ENCODE measurements at places on chromosomes 7 and 10.

DNA sequence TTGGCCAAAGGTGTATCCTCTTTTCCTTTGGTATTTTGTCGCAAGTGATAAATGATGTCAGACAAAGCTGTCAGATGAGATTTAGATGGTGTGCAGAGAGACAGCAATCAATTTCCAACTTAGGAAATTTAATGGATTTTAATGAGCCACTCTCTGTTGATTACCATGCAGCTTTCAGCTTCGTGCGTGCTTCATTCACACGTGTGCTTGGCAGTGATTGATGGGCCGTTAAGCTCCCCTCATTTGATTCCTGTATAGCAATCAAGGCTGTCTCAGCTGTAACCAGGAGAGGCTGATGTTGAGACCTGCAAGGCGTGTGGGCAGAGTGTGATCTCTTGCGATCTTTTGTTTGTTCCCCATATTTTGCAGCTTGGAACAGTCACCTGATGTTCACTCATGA, 439.6 kb downstream of the CALN1 start:
- no peak for DNase-seq

DNA sequence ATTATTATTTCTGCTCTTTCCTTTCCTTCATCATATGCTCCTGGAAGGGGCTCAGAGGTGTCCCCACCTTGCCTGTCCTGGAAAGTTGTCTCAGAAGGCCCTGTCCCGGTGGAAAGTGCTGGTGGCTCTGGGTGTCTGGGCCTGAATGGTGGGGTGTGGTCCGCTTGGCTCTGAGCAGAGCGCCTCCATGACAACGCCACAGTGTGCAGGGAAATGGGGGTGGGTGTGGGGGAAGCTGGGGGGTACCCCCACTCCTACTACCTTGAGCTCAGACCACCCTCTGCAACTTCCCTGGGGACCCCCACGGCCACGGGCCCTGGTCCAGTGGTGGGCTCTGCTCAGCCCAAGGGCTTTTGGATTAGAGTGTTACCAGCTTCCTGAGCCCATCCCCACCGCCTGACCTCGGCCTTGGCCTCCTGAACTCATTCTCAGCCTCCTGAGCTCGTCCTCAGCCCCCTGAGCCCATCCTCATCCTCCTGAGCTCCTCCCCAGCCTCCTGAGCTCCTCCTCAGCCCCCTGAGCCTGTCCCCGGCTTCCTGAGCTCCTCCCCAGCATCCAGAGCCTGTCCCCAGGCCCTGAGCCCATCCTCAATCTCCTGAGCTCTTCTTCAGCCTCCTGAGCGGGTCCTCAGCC, 106.4 kb upstream of the FAM20C start:
- no peak for DNase-seq

DNA sequence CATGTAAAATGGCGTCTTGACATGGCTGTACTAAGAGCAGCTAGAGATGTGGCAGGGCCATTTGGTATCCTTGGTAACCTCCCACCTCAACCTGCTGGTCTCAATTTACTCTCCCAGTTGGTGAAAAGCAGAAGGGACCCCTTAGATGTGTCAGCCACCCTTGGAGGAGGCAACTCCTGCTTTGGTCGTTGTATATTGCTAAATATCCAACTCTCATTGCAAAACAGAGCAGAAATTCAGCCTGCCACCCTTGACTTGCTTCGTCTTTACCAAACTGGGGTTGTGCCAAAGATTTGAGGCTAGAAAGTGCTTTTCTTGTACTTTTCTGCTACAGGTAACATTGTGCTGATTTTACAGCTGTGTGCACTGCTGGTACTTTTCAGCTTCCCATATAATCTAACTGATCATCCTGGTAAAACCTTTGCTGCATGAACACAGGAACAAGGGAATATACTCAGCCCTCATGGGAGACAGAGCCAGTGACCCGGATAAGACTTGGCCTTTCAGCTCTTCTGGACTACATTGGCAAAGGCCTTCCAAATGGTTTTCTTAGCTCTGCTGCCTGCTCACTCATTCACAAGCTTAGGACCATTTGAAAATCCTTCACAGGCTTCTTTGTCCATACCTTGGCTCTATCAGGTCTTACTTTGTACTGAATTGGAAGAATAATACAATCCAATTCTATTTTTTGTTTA, 2.2 kb upstream of the VSTM4 start:
- no peak for DNase-seq

- no peak for DNase-seq
Observed at GRCh38 chr7:1842321-1843221, 172.5 kb downstream of the ELFN1 start.

- DNase-seq, result no peak
Observed at GRCh38 chr7:50730446-50731400, 52.0 kb downstream of the GRB10 start.

DNA sequence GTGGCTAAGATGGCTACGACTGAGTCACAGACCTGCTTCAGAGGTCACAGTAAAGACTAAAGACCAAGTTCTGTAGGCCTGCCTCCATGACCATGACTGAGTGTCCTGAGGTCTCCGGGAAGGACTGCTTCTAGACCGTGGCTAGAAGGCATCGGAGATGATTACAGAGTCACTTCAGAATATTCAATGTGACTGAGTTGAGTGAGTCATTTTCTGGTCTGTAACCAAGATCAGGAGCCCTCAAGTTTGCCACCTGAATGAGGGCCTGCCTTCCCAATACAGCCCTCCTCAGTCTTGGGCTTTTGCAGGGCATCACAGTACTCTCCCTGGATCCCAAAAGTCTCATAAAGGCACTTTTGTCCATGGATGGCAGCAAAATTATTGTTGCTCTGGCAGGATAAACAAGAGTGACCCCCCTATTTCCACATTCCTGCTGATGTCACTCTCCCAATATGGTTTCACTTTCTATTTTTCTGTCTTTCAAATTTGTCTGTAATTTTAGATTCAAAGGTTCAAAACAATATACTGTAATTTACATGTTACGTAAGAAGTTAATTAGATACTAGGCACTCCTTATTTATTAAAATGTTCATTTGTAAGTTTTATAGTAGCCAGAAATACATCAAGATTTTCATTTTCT, 47.7 kb upstream of the ZNF92 start:
- DNase-seq, result no peak

DNA sequence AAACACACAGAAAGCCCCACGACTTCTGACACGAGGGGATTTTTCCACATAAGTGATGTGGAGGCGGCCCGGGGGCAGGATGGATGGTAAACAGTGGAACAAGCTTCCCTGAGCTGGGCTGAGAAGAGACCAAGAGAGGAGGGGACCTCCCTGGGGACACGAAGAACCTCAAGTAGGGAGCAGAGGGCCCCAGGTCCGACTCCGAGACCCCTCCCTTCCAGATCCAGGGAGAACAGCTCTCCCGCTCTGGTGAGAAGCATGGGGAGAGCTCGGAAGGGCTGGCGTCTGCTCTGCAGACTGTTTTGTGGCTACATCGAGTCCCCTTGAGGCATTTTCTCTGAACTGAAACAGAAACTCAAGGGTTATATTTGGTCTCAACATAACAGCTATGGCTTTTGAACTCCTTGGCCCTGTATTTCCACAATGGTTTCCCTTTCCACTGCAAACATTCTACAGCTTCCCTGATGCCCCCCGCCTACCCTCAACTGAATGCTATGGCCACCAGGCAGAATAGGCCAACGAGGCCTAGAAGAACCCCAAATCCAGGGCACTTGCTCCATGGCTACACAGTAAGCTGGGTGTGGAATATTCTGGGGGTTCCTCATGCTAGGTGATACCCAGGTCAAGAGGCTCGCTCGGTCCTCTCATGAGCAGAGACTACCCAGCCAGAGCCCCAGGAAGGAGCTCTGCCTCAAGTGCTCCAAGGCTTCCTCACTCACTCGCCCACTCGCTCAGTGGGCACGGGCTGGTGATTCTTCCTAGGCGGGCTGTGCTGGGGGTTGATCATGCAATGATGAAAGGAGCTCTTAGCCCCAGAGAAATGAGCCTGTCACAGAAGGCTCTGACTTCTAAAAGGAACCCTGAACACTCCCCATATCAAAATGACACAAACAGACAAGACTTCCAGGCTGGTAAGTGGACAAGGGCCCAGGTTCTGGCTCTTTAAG, 47.5 kb downstream of the FAM53B start:
- DNase-seq, result no peak

DNA sequence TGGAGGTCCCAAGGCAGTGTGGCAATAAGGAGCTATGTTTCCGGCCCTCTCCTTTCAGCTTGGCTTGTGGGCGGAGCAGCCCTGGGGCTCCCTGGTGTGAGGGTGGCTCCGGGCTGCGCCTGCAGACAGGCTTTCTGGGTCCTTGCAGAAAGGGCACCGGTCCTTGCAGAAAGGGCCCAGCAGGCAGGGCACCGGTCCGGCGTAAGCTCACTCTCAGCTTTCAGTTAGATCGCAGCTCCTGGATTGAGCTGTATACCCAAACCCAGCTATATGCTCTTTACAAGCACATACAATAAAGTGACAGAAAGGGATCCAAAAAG, 293.8 kb upstream of the SHH start:
- no peak for DNase-seq

DNA sequence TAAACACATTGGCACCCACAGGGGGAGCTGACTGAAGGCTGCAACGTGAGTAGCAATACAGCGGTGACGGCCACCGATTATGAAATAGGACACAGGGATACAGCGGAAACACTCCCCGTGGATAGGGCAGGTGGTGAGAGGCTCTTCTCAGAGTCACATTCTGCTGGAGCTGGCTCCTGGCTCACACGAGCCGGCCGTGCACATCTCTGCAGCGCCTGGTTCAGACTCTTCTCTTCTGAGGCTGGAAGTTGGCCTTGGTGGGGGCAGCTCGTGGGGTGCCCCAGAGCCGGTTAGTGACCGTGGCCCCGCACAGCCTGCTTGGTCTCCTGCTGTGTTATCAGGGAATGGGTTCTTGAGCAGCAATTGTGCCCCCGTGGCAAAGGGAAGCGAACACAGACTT, 61.3 kb upstream of the EN2 start:
- DNase-seq, result no peak

DNA sequence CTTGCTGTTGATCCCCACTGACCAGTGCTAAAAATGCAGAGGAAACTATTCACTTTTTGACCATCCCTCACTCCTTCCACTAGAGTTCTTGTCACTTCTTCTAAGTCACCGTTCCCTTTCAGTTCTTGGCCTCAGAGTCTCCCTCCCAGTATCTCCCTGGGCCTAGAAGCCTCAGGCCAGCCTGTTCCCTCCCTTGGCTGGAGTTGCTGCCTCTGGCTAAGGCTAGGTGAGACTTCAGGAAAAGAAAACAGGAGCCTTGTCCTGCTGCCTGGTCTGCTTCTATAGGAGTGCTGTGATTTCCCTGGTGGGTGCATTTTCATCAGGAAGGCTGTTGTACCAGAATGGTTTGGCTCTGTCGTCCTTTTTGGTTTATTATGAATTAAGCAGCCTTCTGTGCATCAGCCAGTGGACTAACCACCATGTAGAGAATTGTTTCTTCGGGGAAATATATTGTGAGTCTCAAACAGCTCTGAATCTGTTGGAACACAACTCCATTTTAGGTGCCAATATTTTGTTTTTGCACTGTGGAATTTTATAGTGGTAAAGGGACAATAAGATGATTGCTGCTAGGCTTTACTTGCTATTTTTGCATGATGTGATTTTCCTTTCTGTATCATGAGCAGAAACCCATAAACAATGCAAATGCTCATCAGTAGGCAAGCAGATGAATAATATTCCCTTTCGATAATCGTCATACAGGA, 233.4 kb upstream of the FZD1 start:
- no peak for DNase-seq

- DNase-seq, result no peak
Observed at GRCh38 chr7:155204744-155205367, 92.8 kb upstream of the INSIG1 start.

DNA sequence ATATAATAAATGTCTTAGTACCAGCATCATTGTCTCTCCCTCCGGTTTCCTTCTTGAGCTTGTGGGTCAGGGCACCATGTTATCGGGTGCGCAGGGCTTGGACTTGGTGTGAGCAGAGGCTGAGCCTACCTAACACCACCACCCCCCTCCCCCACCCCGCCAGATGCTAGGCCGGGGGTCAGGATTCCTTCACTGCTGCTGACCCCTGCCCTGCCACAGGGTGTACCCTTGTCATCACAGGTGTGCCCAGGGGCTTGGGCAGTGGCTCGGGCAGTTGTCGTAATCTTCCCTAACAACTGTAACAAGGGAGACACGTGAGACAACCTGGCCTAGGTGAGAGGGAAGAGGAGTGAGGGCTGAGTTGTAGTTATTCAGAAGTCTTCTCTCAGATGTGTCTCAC, 12.6 kb upstream of the NFKB2 start:
- no peak for DNase-seq

- DNase-seq, result no peak
Observed at GRCh38 chr10:113053091-113053490, 103.0 kb downstream of the TCF7L2 start.

- no peak for DNase-seq
Observed at GRCh38 chr7:40848541-40849221, 713.9 kb downstream of the SUGCT start.

- no peak for DNase-seq
Observed at GRCh38 chr7:46385662-46386309, 464.7 kb upstream of the IGFBP3 start.

DNA sequence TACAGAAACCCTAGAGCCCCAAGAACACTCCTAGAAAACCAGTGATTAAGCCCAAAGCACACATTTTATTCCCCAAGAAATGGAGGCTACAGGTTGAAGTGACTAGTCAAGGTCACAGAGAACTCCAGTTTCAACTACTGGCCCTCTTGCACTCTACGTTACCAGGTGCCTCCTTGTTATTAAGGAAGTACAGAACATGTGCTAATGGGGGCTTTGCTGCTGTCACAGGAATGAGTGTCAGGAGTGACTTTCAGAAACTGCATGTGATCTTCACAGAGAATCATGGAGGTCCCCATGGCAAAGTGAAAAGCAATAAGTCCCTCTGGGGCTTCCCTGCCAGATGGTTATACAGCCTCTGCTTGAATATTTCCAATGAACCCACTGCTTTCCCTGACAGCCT, 19.3 kb downstream of the JAZF1 start:
- DNase-seq, result no peak

DNA sequence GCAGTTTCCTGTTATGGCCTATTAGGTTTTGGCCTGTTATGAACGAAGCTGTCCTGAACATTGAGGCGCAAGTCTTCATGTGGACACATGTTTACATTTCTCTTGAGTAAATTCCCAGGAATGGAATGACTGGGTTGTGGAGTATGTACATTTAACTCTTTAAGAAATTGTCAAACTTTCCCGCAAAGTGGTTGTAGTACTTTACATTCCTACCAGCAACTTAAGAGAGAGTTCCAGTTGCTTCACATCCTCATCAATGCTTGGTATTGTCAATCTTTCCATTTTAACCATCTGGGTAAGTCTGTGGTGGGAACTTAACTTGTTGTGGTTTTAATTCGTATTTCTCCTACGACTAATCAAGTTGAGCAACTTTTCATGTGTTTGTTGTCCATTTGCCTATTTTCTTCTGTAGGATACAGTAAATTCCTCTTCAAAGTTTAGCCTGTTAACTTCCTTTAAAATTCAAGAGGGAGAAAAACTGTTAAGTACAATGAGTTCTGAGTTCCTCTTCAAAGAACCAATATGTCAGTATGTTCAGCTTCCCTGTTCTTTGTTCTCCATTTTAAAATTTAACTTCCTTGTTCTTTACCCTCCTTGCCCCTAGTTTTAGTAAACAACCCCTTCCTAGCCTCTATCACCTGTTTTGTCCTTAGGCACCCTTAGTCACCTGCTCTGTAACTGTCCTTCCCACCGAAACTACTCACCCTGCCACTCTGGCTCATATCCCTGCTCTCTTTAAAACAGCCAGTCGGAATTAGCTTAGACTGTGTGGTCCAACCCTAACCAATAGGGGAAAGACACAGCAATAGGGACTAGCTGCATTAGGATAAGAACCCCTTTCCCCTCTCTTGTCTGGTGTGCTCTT, 74.0 kb downstream of the FAM241B start:
- no peak for DNase-seq

All from nucleus accumbens (tissue), 56 donors.